ENCODE measurements at places on chromosomes 3 and 15. TPM values are rescaled to one million over a fixed set of nuclear protein-coding genes. Genes with fewer than 3 reads are reported as not detected.

KNL1 gene
- 18.2 TPM for polyA plus RNA-seq

SGO1 gene
- polyA plus RNA-seq, result 11.3 TPM

KCNMB3 gene
- polyA plus RNA-seq, result 6.3 TPM

A4GNT gene
- 0.64 TPM for polyA plus RNA-seq

POLQ gene
- polyA plus RNA-seq, result 3.6 TPM

COL6A6 gene
- polyA plus RNA-seq, result 39.3 TPM

TPRG1 gene
- 0.93 TPM for polyA plus RNA-seq

PTX3 gene
- 5.5 TPM for polyA plus RNA-seq

PRTG gene
- 7.0 TPM for polyA plus RNA-seq

AP4E1 gene
- 8.6 TPM for polyA plus RNA-seq

PARP15 gene
- 1.1 TPM for polyA plus RNA-seq

TNNC1 gene
- polyA plus RNA-seq, result 6.7 TPM

TTLL13 gene
- 0.31 TPM for polyA plus RNA-seq

TM2D3 gene
- 66.8 TPM for polyA plus RNA-seq

COMMD2 gene
- polyA plus RNA-seq, result 67.8 TPM
